ENCODE measurements at places on chromosomes 2 and 18.

DNA sequence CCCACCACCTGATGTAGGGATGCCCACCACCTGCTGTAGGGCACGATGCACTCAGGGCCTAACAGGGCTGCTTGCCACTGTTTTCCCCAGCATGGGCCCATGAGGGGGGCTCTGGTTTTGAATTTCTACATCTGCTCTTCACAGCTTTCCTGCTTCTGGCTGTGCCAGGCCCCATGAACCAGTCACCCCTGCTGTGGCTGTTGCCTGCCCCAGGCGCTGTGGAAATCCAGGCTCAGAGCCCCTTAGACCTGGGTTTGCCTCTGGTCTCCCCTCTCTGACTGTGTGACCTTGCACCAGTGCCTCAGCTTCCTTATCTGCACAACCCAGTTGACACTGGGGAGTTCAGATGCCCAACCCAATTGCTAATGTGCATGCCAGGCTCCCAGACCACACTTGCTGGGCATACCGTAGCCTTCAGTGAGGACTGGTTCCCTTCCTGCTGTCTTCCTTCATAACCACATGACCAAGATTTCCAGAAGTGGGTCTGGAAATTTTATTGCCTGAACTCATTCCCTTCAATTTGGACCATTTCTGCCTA is 6.0 kb upstream of the MLPH start:
- no peak for DNase-seq

- no peak for DNase-seq
Measured at GRCh38 chr2:68412127-68412819, 47.2 kb downstream of the PLEK start.

- peak; percentile 29 for DNase-seq
Measured at GRCh38 chr2:43129676-43130547, 96.5 kb downstream of the ZFP36L2 start.

DNA sequence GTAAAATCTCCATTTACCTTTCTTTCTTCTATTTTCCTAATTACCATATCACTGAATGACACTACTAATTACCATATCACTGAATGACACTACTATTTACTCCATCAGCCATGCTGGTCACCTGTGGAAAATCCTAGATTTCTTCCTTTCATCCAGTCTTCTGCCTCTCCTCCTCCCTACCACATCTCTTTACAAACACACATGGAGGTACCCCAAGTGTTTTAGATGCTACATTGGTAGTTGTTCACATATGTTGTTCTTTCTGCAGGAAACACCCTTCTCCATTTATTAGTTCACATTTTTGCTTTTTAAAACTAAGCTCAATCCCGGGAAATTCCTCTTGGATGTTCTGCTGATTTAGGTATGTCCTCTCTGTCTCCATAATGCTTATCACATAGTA is 134.0 kb downstream of the IKZF2 start:
- DNase-seq = no peak

DNA sequence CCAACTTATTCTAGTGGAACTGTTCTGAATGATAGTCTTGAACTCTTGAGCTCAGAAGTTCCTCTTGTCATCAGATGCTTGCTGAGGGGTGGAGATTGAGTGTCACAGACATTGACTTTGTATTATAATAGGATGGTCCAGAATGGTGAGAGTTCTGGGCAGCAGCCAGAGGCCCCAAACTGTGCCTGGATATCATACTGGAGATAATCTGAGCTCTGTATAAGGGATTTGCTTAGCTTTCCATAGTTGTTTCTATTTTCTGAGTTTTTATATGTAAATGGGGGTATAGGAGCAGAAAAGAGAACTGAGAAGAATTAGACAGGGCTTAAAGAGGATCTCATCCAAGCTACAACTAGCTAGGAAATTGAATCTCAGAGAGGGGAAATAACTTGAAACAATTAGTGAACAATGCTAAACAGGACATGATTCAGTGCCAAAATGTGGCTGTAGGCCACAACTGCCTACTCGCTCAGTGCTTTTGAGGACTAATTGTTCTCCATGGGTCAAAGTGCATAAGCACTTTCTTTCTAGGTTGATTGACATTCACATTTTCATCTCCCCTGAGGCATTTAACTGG is 10.1 kb upstream of the LCLAT1 start:
- DNase-seq = no peak

GRCh38 chr2:147097747-147098146 is 747.1 kb upstream of the ACVR2A start:
- DNase-seq = no peak

DNA sequence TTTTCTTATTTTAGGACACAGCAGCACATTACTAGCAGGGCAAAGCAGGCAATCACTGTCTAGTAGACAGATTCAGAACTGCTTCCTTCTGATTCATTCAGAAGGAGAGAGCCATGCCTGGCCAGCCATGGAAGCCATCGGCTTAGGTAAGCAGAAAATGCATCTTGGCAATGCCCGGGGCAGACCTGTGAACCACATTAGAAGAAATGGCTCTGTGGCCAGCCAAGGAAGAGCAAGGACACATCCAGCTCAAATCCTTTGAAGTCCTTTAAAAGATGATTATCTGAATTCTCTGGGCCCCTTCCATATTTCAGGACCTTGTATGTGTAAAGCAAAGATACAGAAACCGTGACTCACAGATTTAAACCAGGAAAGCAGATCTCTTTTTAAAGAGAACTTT is 227.4 kb downstream of the PID1 start:
- no peak for DNase-seq

- no peak for DNase-seq
Measured at GRCh38 chr2:221551864-221552263, 20.2 kb downstream of the EPHA4 start.

- DNase-seq = no peak
Measured at GRCh38 chr2:176121190-176122051, 1.1 kb upstream of the HOXD9 start.

- DNase-seq = no peak
Measured at GRCh38 chr2:102336502-102336945, 19.1 kb upstream of the IL18R1 start.

DNA sequence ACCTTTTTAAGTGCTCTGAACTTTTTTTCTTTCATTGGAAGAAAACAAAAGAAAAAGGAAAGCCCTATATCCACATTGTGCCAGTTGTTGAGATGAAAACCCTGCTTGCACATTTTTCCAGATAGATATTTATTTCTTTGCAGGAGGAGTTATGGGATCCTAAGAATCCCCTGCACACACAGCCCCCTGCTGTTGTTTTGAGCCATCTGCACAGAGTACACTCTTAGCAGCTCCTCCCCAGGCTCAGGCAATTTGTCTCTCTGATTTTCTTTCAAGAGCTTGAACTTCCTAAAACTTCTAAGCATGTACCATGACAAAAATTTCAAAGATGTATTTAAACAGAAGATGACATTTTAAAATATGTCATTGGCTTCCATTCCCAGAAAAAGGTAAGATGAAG is 436.9 kb downstream of the METTL4 start:
- DNase-seq = no peak

- no peak for DNase-seq
Measured at GRCh38 chr2:240295256-240296103, 140.0 kb upstream of the GPC1 start.

GRCh38 chr2:136613096-136613495 is 152.2 kb upstream of the THSD7B start:
- DNase-seq = no peak

GRCh38 chr18:49285627-49286026 is 174.8 kb downstream of the DYM start:
- no peak for DNase-seq

GRCh38 chr2:104944495-104944894 is 90.6 kb downstream of the POU3F3 start:
- DNase-seq = no peak

GRCh38 chr2:209121691-209122090 is 302.2 kb upstream of the MAP2 start:
- DNase-seq = no peak

DNA sequence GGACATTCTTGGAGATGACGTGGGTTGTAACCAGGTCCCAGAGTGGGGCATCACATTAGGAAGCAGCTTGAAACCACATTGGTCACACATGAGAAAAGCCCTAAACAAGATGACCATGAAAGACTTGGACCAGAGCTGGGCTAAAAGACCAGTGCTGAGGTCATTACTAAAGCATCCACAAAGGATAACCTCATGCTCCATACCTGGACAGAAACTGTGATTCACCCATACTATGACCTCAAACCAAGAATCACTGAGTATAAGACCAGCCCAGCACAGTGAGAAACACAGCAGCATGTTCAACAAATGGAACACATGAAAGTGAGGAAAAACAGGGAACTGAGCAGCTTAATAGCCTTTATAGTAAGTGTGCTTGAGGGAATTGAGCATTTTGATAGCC is 635.5 kb upstream of the NETO1 start:
- DNase-seq = no peak

- DNase-seq = no peak
Measured at GRCh38 chr2:18047213-18047611, 168.7 kb downstream of the KCNS3 start.

DNA sequence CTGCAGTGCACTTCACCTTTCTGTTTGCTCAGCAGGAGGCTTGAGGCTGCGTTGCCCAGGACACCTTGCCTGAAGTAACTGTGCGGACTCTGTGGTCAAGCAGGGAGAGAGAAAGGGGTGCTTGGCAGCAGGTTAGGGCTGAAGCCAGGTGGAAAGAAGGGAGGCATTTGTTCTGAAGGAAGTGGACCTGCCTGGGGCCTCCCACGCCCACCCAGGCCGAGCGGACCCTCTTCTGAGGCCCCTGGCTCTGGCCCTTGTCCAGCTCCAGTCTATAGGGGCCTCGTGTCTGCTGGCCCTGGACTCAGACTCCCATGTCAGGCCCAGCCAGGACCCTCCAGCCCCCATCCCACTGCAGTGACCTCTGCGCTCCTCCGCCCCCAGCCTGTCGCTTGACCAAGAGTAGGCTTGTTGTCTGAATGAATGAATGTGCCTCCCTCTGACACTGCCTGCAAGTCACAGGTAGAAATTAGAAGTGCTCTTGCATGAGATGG is 2.5 kb downstream of the SNED1 start:
- no peak for DNase-seq

- DNase-seq = no peak
Measured at GRCh38 chr18:24770311-24771024, 310.0 kb downstream of the HRH4 start.

GRCh38 chr18:13492314-13492713 is 234.0 kb downstream of the FAM210A start:
- DNase-seq = no peak

DNA sequence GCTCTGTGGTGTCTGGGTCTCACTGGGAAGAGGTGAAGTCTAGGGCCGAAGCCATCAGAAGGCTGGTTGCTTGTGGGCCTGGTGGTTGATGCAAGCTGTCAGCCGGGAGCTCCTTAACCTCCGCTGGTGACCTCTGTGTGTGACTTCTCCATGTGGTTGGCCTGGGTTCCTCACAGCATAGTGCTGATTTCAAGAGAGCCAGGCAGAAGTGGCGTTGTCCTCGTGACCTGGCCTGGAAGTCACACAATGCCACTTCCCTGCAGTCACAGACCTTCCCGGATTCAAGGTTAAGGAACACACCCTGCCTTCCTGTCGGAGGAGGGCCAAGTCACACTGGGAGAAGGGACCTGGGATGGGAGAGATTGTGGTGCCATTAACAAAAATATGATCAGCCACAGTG is 303.7 kb upstream of the HS6ST1 start:
- no peak for DNase-seq

DNA sequence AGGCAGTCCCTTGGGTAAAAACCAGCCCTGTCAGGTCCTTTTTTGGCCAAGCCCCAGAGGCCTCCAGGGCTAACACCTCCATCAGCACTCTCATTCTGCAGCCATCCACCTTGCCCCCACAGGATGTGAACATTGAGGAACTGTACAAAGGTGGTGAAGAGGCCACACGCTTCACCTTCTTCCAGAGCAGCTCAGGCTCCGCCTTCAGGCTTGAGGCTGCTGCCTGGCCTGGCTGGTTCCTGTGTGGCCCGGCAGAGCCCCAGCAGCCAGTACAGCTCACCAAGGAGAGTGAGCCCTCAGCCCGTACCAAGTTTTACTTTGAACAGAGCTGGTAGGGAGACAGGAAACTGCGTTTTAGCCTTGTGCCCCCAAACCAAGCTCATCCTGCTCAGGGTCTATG is 7.3 kb downstream of the IL1F10 start:
- DNase-seq = no peak

DNA sequence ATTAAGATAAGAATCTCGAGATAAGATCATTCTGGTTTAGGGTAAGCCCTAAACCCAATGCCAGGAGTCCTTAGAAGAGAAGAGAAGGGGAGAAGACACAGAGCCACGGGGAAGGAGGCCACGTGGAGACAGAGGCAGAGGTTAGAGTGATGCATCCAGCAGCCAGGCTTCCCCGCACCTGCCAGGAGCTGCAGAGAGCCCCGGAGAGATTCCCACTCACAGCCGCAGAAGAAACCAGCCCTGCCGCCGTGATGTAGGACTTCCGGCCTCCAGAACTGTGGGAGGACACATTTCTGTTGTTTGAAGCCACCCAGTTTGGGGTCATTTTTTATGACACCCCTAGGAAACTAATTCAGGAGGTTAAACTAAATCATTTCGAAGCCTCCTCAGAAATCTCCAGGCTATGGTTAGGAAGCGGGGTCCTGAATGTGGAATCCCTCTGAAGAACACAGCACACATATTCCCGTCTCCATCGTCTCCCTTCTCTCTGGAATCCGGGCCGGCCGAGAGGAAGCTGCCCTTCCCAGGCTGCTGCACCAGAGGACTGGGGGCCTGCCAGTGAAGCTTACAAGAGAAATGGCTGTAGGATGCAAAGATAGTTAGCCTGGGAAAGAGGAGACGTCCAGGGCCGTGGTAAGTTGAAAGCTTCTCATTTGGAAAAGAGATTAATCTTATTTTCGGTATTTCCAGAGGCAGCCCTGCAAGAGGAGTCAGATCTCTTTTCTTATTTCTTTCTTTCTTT is 156.6 kb downstream of the TWIST2 start:
- no peak for DNase-seq

- no peak for DNase-seq
Measured at GRCh38 chr2:128410035-128410757, 91.5 kb upstream of the HS6ST1 start.

- no peak for DNase-seq
Measured at GRCh38 chr2:207819839-207820784, 50.4 kb upstream of the FZD5 start.

DNA sequence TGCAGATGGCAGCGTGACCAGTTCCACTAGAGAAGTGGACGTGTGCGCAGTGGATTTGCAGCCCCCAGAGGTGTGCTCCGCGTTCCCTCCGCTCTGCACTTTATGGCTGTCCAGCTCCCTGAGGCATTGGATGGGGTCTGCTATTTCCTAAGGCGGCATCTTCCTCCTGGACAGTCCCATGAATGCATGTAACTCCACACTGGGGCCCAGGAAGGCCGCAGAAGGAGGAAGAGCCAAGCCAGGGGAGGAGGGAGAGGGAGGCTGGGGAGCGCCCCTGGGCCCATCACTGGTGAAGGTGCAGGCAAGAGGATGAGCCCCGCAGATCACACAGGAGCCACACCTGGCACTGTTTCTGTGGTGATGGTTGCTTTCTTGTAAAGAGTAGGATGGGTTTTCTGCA is 99.1 kb downstream of the PTGR3 start:
- no peak for DNase-seq

GRCh38 chr2:102076512-102076911 is 66.0 kb upstream of the IL1R1 start:
- DNase-seq = no peak

DNA sequence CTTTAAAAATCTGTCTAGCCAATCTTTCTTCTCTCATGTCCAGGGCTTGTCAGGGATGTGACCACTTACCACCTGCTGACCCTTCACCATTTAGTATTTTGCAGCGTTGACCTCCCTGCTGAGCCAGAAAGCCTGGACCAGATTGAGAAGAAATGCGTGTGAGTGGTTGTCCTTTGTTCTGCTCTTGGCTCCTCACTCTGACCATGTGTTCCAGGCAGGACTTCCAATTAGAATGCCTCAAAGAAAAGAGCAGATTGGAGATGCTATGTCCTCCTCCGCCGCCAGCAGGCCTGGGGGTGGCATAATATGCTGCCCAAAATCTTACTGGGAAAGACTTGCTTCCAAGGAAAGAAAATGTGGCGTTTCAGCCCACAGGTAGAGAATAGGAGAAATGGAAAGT is 894.1 kb downstream of the SLC4A3 start:
- DNase-seq = no peak
